ENCODE measurements at places on chromosomes 6 and 20.

DNA sequence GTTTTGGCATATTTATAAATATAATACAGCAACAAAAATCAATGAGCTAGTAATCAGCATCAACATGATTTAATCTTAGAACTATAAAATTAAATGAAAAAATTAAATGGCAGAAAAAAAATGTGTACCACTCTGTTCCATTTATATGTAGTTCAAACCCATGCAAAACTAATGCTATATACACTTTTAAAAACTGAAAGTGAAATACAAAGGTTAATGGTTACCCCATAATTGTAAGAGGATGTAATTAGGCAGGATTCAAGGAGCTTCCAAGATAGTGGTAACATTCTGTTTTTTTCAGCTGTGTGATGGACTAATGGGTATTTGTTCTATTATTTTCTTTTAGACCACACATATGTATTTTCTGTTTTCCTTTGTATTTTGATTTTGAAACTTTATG lies 492.1 kb downstream of the UTRN start:
- no peak for DNase-seq

DNA sequence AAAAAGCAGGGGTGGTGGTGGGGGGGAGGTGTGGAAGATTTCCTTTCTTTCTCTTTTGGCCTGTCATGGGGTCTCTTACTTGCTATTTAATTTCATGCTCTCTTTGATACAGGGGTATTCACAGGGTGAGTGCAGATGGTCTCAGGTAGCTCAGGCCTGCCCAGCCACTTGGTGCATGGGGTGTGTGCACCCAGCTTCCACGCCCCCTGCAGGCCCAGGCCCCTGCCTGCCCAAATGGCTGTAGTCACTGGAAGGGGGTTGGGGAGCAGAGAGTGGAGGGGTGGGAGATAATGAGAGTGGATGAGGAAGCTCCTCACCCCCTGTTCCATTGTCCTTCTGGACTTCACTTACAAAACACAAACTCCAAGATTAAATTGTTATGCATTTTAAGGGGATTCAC lies 133.6 kb upstream of the SGK1 start:
- DNase-seq, result no peak

DNA sequence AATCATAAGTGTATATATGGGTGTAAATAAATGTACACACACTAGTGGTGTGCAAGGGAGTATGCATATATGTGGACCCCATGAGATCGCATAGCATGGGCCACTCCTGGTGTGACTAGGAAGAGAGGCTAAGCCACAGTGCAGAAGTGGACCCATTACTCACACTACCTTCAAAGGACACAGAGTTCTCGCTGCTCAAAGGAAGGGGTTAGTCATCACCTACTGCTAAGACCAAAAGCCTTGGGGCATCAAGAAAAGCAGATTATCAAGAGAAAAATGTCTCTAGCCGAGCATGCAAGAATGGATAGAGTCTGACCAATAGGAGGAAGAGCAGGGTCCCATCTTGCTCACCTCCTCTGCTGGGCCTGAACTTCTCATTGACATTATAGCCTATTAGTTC lies 195.5 kb downstream of the MAFB start:
- no peak for DNase-seq

- DNase-seq, result no peak
Observed at GRCh38 chr6:122422614-122423267, 23.3 kb downstream of the HSF2 start.

GRCh38 chr6:43926634-43927531 lies 156.9 kb downstream of the VEGFA start:
- no peak for DNase-seq

DNA sequence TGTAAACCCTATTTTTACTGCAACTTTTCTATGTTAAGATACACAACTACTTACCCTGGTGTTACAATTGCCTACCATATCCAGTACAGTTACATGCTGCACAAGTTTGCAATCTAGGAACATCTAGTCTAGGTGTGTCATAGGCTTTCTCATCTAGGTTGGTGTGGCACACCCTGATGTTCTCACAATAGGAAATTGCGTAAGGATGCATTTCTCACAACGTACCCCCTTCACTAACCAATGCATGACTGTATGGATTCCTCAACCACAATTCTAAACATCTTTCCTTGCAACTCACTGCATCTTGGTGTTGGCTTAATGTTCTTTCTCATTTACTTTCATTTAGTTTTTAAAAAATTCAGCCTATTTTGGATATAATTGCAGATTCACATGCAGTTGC lies 31.6 kb downstream of the GJA10 start:
- DNase-seq, result no peak

GRCh38 chr6:137737836-137738596 lies 129.0 kb upstream of the TNFAIP3 start:
- DNase-seq, result no peak

DNA sequence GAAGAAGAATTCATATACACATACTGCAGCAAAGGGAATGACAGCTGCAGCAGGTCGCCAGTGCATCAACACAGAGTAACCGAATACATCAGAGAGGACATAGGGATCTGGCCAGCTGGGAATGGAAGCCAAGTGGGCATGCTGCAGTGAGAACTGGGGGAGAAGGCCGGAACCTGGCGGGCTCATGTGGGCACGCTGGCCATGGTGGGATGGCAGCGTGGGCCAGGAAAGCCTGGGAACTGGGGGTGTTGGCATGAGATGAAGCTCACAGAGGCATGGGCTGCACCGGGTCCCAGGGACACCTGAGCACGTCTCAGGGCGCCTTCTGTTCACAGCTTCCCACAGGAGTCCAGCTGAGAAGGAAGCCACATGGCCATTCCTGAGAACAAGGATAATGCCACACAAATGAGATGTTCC lies 139.5 kb upstream of the AGPAT4 start:
- DNase-seq, result no peak

GRCh38 chr6:13454286-13455221 lies 32.8 kb downstream of the GFOD1 start:
- no peak for DNase-seq

DNA sequence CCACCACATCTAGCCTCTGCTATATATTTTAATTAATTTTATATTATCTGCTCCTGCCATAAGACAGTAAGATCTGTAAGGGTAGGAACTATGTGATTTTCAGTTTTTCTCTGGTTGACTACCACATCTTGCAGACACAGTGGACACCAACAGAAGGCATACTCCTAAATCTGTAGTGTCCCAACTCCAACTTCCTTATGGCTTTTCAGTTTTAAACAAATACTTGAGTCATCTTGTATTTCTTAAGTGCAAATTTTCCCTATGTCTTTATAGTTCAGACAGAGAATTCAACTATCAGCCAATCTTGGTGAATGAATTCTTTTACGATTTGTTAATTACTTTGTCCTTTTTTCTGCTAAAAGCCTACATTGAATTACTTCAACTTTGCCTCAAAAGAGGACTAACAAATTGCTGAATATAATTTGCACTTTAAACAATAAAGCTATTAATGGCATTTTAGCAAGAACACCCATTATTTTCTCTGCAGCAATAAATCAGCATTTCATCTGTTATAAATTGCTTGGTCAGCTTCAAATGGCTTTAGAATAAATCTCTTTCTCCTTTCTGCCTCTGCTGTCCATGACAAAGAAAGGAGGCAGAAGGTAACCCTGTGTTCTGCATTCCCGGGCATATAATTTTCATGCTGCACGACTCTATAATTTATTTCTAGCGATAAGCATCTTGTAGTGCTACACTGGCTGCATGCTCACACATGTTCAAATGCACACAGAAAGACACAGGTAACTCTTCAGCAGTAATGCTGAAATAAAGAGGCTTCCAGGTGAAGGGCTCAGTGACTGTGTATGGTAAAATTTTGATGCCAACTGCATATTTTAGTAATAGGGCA lies 144.8 kb downstream of the BACH2 start:
- DNase-seq, result no peak

DNA sequence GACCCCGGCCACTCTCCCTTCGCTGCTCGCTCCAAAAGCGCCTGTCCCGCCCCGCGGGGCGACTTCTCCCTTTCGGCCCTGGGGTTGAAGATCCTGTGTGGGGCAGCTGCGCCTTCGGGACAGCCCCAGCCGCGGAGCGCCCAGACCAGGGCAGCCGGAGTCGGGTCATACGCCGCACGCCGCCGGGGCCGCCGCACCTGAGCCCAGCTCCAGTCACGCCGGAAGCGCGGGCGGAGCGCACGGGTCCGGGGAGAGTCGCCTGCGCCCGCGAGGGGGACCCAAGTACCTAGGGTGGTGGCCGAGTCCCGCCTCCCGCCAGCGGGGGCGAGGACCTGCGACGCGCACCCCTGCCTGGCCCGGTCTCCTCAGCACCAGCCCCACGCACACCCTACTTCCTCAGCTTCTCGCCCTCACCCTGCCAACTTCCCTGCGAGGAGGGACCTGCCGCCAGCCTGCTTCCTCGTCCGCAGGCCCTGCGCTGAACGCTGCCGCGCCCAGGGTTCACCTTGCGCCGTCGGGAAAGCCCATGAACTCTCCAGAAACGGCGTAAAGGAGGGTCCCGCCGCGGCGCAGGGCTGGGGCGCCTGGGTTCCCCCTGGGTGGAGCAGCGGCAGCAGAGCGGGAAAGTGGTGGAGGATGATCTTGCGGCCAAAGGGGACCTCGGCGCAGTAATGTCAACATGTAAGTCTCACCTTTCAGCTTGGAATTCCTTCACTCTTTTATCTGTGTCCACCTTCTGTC lies at the start of gene ADGRG6:
Gene ADGRG6, plus strand, starts transcription at position 357 of the 741 bp plus-strand sequence. Its CDS starts 323 bp downstream, at position 680.
- no peak for DNase-seq

DNA sequence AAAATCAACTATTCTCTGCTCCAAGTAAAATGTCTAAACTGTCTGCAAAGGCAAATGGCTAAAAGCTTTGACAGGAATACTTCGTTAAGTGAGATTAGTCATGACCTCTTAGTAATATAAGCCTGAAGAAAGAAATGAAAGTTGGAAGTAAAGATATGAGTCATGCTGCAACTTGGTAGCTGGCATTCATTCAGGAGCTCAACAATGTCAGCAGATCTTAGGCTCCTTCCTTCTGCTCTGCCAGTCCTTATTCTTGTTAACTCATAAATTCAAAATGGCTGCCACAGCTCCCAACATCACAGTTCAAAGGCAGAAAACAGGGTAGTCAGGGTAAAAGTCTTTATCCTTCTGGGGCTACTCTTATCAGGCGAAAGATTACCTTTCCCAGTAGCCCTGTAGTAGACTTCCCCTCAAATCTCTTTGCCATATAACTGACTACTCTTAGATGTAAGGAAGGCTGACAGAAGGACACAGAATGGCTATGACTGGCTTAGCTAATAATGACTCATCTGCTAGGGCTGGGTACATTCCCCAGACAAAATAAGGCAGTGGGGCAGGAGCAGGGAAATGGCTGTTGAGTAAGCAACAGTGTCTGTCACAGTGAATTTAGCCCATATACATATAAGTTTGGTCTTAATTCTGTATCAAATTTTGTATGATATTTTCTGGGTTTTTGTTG lies 24.4 kb upstream of the C6orf62 start:
- DNase-seq, result no peak

- no peak for DNase-seq
Observed at GRCh38 chr20:62436692-62437091, 9.4 kb upstream of the RBBP8NL start.

- DNase-seq, result no peak
Observed at GRCh38 chr6:35178932-35179832, 34.6 kb upstream of the SCUBE3 start.

Data from esophagus squamous epithelium (tissue), 5 donors.